ENCODE measurements at places on chromosomes 5 and 9.

DNA sequence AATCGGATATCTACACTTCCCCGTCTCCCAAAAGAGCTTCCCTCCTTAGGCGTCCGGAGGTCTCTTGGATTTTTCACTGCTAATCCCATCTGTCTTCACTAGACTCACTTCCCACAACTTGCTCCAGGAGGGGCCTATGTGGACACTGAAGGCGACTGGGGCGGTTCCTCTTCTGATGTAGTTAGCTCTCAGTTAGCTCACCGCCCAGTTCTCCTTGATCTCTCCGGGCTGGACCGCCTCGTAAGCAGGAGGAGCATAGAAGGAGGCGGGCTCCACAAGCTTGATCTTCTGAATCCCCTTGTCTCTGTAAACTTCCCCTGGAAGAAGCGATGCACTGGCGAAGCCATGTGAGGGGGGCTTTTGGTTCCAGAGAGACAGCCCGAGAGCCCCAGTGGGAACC lies 112.0 kb upstream of the SELENOP start:
- DNase-seq = no peak

DNA sequence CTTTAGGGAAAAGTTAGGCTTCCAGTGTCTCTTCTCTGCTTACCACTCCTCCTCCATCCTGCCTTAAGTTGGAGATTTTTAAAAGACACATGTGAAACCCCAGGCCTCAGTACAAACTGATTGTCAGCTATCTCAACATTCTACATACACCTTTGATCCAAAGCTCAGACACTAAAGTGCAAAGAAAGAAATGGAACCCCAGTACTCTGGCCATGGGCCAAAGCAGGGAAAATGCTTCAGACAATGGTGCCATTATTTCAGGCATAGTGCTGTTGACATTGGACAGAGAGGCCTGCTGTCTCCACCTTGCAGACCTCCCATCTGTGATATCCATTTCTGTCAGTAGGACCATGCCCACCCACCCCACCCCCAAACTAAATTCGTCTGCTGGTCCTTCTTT lies 49.1 kb downstream of the G3BP1 start:
- no peak for DNase-seq

GRCh38 chr5:23084815-23085214 lies 231.7 kb upstream of the CDH12 start:
- no peak for DNase-seq

- DNase-seq = no peak
Observed at GRCh38 chr5:167678481-167678880, 613.0 kb upstream of the WWC1 start.

Measured in stimulated activated CD8-positive, alpha-beta memory T cell treated with anti-CD3 and anti-CD28 coated beads, Interleukin-4, amount 100 ng/mL, for 48 hours (primary cell).